CD4-positive, alpha-beta T cell treated with Interleukin-2 at 100 ng/mL for 4 hours (primary cell): ENCODE measurements at places on chromosomes 7 and 10.

DNA sequence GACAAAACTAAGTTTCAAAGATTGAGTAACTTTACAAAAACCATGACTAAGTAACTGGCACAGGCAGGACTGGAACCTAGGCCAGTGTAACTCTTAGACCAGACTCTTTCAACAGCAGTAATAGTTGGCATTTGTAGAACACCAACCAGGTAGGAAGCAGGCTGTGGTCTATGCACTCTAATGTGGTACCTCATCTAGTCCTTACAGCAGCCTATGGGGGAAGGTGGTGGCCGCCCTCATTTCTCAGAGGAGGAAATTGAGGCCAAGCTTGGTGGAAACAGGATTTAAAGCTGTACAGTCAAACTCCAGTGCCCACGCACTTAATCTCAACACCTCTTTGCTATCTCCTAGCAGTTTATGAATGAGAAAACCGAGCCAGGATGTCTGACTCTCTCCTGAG, 165.4 kb upstream of the LRGUK start:
- no peak for DNase-seq

GRCh38 chr10:4622384-4622783, 203.6 kb upstream of the AKR1E2 start:
- no peak for DNase-seq

DNA sequence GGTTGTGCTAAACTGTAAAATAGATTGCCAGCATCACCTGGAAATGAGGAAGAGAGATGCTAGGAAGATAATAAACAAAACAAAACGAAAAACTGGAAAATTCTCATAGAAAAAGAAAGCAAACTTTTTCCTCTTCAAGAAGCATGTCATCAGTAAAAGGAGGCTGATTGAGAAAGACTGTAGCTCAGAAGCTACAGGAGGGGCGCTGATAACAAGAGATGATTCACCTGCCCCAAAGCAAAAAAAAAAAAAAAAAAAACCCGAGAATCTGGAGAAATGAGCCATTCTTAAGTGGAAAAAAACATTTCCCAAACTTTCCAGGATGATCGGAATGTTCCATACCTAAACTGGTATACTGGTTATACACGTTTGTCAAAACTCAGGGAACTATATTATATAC, 130.5 kb upstream of the C1QL3 start:
- DNase-seq, result no peak

GRCh38 chr10:128318366-128318765, 192.1 kb upstream of the MKI67 start:
- no peak for DNase-seq

- DNase-seq, result peak; percentile 57
These were observed 1.9 kb downstream of the ACSL5 start for GRCh38 chr10:112375721-112376395.

DNA sequence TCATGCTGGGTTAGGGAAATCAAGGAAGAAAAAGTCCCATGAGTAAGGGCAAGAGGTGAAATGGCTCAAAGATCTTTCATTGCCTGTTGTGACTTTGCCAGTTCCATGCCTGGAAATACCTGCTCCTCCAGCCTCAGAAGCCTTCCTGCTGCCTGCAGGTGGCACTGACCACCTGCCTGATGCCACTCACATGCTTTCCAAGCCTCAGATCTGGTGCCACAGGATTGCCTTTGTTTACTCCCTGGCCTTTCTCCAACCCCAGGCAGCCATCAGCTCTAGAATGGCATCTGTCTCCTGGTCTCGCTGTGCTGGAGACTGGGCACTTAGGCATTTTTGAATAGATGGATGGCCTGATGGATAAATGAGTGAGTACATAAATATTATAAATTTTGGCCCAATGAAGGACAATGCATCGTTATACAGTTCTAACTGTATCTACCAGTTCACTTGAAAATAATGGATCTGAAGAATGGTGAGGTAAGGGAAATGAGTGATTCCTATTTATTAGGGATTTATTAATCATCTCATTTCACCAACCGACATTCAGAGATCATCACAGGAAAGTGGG, 657.2 kb downstream of the INHBA start:
- no peak for DNase-seq

DNA sequence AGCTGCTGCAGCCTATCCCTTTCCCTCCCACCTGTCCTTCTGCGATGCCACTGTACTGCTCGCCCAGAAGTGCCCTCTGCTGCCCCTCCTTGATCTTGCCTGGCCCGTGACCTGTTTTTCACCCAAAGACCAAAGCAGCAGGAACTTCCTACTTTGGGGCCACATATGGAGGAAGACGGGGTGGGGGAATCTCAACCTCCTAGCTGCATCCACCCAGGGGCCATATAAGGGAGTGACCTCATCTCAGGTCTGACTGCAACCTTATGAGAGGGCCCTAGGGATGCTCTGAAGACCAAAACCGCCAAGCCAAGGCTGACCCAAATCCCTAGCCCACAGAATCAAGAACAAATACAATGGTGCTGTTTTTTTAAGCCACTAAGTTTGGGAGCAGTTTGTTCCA, 15.7 kb downstream of the PRKCQ start:
- no peak for DNase-seq
